ENCODE measurements at places on chromosomes 12 and 14.

DNA sequence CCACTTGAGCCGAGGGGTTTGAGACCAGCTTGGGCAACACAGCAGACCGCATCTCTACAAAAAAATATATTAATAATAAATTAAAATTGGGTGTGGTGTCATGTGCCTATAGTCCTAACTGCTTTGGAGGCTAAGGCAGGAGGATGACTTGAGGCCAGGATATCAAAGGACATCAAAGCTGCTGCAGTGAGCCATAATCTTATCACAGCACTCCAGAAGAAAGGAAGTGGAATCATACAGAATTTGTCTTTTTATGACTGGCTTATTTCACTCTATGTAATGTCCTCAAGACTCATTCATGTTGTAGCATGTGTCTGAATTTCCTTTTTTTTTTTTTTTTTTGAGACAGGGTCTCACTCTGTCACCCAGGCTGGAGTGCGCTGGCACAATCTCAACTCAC, 43.9 kb upstream of the NUDT4 start:
- no peak for DNase-seq

DNA sequence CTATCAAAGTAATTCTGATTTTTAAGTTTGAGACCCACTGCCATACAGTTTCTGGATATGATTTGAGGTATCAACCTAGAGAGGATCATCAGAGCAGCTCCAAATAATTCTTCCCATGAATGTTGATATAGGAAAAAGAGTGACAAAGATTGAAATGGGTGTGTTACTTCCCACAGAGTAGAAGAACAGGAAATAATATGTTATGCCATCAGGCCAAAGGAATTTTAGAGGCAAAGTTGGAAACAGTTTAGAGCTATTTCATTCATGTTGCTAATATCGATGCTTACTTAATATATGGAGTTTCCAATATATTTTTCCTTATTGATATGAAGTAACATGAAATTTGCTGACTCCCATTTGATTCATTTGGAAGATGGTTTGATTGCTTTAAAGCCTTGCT, 8.9 kb upstream of the MSRB3 start:
- DNase-seq, result no peak

DNA sequence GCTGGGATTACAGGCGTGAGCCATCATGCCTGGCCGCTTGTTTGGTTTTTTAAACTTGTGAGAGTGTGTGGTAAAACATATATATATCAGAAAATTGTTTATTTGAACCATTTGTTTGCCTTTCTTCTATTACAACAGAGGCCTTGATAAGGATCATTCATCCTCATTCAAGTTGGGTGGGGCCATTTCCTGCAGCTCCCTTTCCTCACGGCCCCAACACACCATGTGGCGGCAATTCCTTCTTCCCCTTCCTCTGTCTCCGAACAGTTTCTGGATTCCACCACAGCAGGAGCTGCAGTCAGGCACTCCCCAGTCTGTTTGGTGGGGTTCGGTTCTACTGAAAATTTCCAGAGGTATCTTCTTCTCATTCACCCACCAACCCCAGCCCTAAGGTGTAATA, 42.0 kb upstream of the RASSF3 start:
- DNase-seq, result no peak

DNA sequence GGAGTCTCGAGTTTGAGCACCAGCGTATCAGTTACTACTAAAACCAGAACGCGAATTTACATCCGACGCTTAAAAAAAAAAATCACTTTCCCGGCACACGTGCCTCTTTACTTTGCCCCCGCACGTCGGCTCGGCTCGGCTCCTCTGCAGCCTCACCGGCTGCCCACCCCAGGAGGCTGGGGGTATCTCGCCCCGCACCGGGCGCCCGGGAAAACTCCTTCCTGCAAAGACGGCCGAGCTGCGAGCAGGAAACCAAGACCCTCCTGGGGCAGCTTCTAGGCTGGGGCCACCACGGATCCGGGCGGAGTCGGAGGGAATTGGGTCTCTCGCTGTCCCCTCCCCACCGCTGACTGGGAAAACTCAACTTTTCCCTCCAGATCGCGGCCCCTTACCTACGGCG, 610 bp downstream of the VSIG10 start:
- DNase-seq, result no peak

- DNase-seq, result no peak
Observed at GRCh38 chr14:61153914-61154545, 127.1 kb downstream of the TMEM30B start.

DNA sequence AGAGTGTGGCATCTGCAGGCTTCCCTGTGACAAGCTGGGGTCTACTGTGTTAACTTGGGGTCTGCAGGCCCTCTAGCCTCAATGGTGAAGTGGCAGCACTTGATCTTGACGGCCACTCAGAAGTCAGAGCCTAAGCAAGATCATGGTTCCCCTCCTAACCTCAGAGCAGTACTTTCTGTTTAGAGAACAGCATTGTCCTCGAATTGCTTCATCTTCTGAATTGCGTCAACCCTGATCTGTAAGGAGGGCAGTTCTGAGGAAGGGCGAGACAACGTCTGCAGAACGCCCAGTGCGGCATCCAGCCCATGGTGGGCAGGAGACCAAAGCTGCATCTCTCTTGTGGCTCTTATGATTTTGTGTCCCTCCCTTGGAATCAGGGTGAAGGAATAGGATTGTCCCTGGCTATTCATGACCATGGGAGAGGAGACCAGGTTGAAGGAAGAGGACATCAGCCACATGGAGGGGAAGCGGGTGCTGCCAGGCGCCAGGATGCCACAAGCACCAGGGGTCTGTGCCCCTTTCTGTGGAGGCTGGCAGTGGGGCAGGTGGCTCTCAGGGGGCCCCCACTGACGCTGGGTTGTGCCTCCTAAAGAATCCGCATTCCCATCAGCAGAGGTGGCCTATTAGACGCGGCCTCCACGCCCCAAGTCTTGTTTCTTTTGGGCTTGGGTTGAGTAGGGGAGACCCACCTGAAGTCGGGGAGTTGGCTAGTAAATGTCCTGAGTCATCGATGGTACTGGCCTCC, 2.2 kb downstream of the SERPINA9 start:
- DNase-seq, result no peak

DNA sequence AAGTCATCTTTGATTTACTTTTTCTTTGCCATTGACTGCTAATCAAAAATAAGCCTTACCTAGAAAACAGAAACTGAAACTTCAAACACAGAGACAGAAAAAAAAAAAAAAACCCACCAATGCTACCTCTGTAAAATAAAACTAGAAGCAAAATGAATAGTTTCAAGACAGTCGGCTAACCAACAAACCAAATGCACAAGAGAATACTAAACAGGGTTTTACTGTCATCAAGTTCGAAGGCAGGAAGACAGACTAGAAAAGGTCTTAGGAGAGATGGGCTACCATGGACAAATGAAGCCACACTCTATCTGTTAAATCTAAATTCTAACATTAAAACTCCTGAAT, 59.5 kb downstream of the SEL1L start:
- no peak for DNase-seq

DNA sequence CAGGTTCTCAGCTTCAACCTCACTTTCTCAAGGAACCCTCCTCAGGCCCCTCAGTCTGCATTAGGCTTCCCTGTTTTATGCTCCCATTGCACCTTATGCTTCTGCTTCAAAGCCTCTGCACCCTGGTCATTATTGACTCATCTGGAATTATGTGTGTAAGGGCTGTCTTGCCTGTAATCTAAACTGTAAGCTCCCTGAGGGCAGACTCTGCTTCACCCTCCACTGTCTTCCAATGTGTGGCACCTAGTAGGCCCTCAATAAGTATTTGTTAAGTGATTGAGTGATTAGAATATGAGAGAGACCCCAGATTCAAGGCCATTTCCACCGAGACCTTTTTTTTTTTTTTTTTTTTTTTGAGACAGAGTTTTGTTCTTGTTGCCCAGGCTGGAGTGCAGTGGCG, 79.1 kb downstream of the VCPKMT start:
- no peak for DNase-seq

Data from stimulated activated CD4-positive, alpha-beta T cell treated with anti-CD3 and anti-CD28 coated beads, Interleukin-12 subunit alpha, Interleukin-12 subunit beta, amount 100 ng/mL, for 24 hours (primary cell).